ENCODE measurements at places on chromosomes 13 and 19.

DNA sequence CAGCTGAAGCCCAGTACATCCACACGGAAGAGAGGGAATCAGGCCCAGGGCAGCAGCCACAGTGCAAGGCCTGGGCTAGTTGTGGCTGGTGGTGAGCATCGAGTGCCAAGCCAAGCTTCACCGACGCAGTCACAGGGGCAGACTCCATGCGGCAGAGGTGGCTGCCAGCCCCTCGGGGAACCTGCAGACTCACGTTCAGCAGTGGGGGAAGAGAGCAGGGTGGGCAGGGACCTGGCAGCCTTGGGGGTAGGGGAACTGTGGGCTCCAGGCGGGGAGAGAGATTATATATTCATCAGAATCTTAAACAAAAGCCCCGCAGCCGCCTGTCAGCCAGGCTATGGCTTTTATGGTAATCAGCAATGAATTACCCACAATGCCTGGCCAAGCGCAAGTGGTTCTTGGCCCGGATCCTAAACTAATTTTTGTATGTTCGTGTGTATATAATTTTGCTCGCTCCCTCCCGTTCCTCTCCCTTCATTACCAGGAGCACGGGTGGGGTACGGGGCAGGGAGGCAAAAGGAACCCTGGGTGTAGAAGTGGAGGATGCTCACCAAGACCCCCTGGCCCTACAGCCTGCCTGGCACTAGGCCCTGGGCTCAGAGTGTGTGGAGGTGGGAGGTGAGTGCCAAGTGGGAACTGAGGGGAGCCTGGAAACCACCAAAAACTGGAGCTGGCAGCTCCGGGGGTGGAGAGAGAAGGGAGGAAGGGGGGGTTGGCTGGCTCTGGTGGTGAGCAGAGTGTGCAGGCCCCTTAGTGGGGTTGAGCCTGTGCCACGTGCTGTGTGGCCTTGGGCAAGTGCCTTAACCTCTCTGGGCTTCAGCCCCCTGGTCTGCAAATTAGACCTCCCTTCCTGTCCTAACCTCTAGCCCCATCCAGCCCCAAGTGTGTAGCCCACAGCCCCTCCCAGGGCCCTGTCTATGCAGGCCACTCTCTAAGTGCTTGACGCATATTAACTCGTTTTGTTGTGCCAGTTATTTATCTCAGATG is 31.9 kb downstream of the PTPRS start:
- DNase-seq = peak; percentile 73

DNA sequence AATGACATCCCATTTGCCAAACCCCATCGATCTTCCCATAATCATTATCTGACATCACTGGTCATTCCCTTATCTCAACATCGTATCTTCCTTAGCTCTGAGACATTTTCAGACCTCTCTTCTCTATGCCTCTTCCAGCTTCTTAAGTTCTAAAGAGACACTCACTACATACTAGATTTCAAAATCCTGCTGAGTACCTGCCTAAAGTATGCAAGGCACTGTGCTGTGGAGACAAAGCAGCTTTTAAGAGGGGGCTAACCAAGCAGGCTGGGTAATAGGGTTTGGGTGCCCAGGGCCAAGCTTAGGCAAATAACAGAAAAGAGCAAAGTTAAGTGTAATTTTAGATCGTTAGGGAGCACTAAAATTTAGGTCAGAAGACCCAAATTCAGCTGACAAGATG is 3.4 kb upstream of the POMP start:
- peak; percentile 44 for DNase-seq

GRCh38 chr19:51259348-51260245 is 8.7 kb downstream of the SIGLECL1 start:
- no peak for DNase-seq

- no peak for DNase-seq
Measured at GRCh38 chr19:1082165-1082927, 12.8 kb downstream of the POLR2E start.

GRCh38 chr19:39841041-39841440 is 5.1 kb downstream of the FBL start:
- no peak for DNase-seq

DNA sequence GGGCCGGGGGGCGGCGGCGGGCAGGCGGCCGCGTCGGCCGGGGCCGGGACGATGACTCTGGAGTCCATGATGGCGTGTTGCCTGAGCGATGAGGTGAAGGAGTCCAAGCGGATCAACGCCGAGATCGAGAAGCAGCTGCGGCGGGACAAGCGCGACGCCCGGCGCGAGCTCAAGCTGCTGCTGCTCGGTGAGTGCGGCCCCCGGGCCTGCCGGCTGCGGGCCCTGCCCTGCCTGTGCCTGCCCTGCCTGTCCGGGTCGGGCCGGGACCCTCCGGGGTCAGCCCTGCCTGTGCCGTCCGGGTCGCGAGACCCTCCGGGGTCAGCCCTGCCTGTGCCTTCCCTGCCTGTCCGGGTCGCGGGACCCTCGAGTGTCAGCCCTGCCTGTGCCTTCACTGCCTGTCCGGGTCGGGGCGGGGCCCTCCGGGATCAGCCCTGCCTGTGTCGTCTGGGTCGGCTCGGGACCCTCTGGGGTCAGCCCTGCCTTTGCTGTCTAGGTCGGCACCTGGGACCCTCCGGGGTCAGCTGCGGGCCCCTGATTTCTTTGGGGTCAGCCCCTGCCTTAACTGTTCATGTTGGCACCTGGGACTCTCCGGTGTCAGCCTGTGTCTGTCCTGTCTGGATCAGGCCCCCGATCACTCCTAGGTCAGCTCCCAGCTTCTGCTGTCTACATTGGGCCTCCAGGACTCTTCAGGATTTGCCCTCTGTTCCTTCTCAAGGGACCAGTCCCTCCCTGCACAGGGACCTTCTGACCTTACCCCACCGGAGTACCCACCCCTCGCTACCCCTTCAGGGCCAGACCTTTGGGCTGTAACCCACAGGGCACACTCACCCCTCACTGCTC is 659 bp downstream of the GNA11 start:
- no peak for DNase-seq

Data from fibroblast of skin of left quadriceps (primary cell).